ENCODE measurements at places on chromosomes 11 and 22. TPM values are rescaled to one million over a fixed set of nuclear protein-coding genes. Genes with fewer than 3 reads are reported as not detected.

Gene LRRC56
- total RNA-seq, result 0.18 TPM

Gene SLC22A25
- not detected for total RNA-seq

Gene PRR14L
- 29.1 TPM for total RNA-seq

Gene HEPN1
- total RNA-seq, result not detected

Gene HBD
- not detected for total RNA-seq

Gene ST3GAL4
- not detected for total RNA-seq

Gene NLRP14
- total RNA-seq, result not detected

Gene STX5
- total RNA-seq, result 8.2 TPM

Gene CYB5R2
- 4.1 TPM for total RNA-seq

Gene CCDC188
- total RNA-seq, result 0.37 TPM

Gene SLC15A3
- total RNA-seq, result 7.9 TPM

Gene ZP1
- total RNA-seq, result not detected

Gene LRRC4C
- not detected for total RNA-seq

Gene MEI1
- total RNA-seq, result 1.7 TPM

Gene SCYL1
- 3.5 TPM for total RNA-seq

Gene SAMM50
- 52.1 TPM for total RNA-seq

Gene OR6T1
- total RNA-seq, result not detected

Gene GPR83
- not detected for total RNA-seq

Gene PTGDR2
- total RNA-seq, result 11.9 TPM
